ENCODE measurements at places on chromosomes 3 and 15.

DNA sequence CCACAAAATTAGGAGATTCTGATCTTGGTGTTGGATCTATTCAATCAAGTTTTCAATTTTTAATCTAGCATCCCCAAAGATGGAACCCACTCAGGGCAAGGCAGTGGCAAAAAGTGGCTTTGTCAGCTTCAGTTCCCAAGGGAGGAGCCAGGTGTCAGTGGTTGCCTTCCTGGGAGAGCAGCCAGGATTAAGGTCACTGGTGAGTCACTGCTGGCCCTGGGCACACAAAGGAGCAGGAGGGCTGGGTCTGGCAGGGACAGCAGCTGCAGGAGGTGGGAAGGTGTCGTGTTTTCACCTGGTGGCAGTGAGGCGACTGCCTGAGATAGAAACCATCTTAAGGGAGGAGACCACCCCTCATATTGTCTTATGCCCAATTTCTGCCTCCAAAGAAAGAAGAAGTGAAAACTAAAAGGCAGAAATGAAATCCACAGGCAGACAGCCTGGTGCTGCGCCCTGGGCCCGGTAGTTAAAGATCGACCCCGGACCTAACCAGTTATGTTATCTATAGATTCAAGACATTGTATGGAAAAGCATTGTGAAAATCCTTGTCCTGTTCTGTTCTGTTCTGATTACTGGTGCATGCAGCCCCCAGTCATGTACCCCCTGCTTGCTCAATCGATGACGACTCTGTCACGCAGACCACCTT lies 5.9 kb upstream of the KLHL25 start:
- no peak for DNase-seq

DNA sequence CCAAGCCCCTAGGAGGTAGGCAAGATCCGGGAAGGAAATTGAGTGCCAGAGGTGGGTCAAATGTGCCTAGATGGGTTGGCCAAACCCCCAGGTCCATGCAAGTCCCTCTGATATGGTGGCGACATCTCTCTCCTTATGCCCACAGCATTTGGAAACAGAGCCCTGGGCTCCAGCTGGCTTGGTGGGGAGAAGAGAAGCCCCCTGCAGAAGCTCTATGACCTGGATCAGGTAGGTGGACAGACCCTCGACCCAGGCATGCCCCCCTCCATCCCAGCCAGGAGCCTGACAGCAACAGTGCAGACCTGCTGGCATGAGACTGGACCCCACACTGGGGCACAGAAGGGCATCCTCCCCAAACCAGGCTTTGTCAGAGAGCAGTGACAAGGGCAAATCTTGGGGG lies 12.2 kb downstream of the CHST13 start:
- no peak for DNase-seq

DNA sequence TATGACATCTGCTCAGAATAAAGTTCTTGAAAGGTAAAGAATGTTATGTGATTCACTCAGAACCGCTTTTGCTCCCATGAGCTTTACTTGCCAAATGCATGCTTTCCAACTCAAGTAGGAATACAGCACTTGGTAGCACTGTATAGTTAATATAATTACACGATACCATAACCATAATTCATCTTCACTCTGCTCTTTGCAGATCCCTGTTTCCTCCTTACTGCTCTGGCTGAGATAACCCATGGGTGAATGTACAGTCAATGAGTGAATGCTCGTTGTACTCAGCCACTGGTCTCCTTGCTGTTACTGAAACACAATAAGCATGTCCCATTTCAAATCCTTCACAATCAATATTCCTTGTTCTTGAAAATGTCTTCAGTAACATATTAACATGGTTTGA lies 550.0 kb downstream of the FGF12 start:
- DNase-seq = no peak

DNA sequence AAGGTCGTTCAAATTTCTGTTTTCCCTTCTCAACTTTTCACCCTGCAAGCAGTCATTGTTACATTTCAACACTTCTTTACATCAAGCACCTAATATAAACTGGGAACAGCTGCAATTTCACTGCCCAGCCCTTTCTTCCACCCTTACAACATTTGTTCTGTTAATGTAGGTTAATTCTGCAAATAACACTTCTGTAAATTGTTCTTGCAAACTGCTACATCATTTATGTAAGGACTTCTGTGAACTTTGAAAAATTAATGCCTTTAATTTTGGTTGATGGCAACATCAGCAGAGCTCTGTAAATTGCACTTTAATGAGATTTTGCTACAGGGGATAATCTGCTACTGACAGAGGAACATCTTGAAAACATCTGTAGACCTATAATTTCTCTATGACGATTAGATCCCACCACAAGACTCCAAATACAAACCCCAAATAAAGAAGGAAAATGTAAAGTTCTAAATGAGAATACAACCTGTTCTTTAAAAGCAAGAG lies 93.5 kb downstream of the ZIC4 start:
- no peak for DNase-seq

DNA sequence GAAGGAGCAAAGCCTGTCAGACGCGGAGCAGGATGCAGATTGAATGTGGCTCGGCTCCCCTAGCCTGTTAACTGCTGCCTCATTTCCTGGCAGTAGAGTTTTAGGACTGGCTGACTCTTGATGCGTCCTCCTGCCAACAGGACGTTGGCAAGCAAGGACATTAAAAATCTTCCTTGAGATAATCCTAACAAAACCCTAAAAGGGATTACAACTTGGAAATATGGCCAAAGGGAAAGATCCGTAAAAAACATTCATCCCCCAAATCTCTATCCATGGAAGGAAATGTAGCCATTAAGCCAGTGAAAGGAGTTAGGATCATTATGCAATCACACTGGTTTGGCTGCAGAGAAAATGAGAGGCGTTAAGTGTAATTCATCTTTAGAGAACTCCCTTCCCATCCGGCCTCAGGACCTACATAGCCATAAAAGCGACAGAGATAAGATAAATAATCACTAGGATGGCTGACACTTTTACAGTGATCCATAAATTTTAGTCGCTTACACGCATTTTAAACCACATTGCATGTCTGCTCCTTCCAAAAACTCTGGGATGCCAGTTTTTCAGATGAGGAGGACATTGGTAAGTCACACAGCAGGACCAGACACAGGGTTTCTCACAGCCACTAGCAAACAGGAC lies 44.5 kb upstream of the C3orf80 start:
- peak; percentile 53 for DNase-seq

GRCh38 chr15:65189102-65189740 lies 4.1 kb upstream of the CLPX start:
- no peak for DNase-seq

DNA sequence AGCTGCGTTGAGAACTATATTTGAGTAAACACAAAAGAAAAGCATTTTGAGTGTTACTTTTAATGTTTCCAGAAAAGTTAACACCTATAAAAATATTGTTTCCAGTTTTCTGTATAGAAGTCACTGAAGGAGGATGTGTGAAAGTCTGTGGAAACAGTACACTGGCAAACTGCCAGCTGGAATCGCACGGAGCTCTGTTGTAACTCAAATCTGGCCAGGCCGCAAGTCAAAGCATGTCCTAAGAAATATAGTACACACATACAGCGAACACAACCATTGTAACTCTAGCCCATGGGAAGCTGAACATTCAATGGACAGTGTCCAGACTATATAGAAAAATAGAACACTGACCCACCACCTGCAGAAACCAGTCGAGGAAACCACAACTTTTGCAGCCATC lies 657.2 kb downstream of the FHIT start:
- DNase-seq = no peak

DNA sequence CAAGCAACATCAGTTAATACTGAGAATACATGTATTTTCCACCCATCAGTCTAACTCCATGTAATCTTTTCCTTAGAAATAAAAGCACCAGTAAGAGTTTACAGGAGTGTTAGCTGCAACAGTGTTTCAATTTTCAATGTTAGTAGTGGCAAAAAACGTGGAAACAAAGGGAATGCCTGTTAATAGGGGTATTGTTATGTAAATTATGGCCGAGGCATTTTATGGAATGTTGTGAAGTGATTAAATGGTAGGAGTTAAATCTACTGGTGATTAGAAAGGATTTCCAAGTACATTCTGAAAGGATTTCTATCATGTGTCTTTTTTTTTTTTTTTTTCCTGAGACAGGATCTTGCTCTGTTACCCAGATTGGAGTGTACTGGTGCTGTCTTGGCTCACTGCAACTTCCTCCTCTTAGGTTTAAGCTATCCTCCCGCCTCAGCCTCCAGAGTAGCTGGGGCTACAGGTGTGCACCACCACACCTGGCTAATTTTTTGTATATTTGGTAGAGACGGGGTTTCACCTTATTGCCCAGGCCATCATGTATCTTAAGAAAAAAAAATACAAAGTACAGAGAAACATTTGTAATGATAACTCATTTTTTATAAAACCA lies 6.6 kb downstream of the ATP6V1A start:
- DNase-seq = no peak

GRCh38 chr3:181718987-181719911 lies 7.5 kb downstream of the SOX2 start:
- no peak for DNase-seq

DNA sequence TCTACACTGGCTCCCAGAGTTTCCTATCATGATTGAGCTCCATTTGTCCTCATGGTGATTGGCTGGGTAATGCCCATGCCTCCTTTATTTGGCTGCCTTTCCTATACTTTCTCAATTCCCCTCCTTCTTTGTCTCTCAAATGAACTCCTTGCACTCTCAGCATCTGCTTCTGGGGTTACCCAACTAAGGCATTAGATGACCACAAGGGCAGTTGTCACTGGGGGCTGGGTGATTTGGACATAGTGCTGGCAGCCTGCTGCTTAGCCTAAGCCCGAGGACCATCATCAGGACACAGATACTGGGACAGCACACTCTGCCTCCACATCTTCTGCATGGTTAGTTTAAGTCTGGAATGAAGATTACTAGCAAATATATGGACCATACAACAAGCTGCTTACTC lies 49.2 kb upstream of the LRRFIP2 start:
- no peak for DNase-seq

DNA sequence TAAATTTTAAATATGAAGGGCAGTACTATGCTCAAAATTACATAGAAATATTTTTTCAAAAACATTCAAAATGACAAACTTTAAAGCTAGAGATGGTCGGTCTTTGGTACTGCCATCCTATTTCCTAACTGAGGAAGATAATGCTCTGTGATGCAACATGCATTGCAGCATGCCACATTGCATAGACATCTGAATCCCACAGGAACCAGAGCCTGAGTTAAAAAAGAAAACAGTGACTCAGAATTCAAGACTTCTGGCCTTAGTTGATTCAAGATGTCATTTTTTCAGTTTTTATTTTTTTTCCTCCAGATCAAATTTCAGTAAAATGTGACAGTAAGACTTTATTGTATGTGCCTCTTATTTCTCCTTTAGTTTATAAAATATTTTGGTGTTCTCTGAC lies 33.1 kb downstream of the TP63 start:
- peak; percentile 85 for DNase-seq

- DNase-seq = no peak
Measured at GRCh38 chr15:59997070-59997701, 6.9 kb upstream of the FOXB1 start.

GRCh38 chr3:10263646-10264363 lies 15.5 kb downstream of the TATDN2 start:
- no peak for DNase-seq

- no peak for DNase-seq
Measured at GRCh38 chr3:129965937-129966336, 8.6 kb upstream of the TRH start.

GRCh38 chr3:126056088-126056487 lies 27.8 kb downstream of the SLC41A3 start:
- DNase-seq = no peak

DNA sequence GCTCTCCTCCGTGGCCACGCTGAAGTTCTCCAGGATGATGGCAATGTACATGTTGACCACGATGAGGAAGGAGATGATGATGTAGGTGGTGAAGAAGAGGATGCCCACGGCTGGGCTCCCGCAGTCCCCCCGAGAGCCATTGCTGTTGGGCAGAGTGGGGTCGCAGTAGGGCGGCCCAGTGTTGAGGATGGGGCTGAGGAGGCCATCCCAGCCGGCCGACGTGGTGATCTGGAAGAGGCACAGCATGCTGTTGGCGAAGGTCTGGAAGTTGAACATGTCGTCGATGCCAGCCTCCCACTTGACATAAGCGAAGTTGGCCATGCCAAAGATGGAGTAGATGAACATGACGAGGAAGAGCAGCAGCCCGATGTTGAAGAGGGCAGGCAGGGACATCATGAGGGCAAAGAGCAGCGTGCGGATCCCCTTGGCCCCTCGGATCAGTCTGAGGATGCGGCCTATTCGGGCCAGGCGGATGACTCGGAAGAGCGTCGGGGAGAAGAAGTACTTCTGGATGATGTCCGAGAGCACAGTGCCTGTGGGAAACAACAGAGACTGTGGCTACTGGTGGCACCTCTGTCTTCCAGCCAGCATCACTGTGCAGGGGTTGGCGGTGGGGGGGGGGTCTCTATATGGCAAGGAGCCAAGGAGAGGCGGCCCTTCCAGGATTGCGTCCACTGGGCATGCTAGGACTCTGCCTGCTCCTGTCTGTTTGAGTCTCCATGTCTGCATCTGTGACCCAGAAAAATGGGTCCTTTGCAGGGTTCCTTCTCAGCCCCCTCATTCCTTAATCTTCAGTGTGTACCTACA lies 55.1 kb downstream of the EXOG start:
- DNase-seq = no peak

DNA sequence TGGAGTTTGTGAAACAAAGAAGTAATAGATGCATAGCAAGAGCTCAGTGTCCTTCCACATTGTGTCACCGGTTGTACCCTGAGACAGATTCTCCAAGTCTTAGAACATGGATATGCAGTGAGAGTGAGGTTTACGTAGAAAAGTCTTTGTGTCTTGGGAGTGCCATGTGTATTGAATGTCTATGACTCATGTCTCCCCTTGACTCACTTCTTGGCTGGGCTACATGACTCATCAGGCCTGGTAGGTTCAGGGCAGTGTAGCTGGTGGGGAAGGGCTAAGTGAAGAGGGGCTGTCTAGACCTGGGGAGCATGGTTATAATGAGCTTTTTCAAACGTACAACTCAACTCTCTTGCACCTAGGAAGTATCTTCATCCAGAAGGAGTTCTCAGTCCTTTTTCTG lies 167.4 kb downstream of the GAP43 start:
- peak; percentile 90 for DNase-seq

DNA sequence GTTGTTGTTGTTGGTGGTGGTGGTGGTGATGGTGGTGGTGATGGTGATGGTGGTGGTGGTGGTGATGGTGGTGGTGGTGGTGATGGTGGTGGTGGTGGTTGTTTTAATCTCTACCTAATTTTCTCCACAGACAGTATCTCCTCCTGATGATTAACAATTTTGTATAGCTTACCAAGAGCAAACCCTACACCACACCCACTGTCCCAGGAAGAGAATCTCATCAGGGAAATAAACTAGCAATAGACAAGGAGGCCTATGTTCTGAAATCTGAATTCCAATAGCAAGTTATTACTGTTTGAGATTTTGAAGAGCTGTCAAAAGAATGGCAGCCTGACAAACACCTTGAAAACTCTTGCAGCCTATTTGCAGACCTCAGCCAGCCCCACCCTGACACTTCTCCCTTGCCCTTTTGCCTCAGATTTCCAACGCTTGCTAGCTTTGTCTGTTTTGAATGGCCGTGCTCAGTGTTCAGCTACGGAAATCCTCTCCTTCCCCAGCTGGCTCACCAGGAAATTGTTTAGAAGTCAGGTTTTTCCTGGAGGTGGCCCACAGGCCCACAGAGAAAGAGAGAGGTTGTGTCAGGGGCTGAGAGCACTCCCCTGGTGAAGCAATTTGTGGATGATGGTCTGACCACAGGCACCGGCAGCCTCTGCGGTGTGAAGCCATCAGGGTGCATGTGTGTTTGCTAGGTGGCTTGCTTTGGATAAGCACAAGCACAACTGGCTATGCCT lies 101.6 kb downstream of the MAGI1 start:
- DNase-seq = no peak

GRCh38 chr15:40441565-40442531 lies 1.1 kb downstream of the BAHD1 start:
- no peak for DNase-seq

- DNase-seq = no peak
Measured at GRCh38 chr3:130572769-130573168, 55.8 kb downstream of the COL6A6 start.
